ENCODE measurements at places on chromosomes 6 and 20.

DNA sequence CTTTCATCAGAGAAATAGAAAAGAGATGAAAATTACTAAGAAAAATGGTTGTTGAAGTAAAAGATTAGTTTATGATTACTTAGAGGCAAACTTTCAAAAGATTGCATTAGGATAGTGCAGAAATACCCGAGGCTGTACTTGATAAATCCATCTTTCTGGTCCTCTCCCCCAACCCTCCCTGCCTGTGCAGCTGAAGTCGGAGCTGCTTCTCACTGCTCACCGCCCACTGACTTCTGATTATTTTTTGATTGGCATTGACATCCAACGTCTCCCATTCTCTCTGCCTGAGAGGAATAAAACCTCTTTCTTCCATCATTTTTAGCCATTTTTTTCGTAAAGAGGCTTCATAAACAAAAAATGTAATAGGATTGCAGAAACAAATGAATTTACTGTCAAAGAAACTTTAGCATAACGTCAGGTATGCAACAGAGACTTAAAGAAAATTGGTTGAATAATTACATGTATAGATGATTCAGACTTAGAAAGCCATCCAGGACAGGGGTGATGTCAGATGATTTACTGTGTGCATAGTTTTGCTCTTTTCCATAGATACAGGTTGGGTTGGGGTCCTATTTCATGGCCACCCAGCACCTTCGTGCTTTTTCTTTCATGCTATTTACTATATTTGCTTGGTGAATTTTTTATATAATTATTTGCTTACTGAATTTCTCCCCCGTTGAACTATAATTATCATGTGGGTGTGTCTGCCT, 53.6 kb upstream of the EDN3 start:
- peak; percentile 33 for DNase-seq

- no peak for DNase-seq
Measured at GRCh38 chr6:17883665-17884497, 103.6 kb downstream of the KIF13A start.

- no peak for DNase-seq
Measured at GRCh38 chr6:31114970-31115849, 610 bp downstream of the PSORS1C1 start.

GRCh38 chr6:40611912-40612311, 24.7 kb upstream of the LRFN2 start:
- DNase-seq: no peak

DNA sequence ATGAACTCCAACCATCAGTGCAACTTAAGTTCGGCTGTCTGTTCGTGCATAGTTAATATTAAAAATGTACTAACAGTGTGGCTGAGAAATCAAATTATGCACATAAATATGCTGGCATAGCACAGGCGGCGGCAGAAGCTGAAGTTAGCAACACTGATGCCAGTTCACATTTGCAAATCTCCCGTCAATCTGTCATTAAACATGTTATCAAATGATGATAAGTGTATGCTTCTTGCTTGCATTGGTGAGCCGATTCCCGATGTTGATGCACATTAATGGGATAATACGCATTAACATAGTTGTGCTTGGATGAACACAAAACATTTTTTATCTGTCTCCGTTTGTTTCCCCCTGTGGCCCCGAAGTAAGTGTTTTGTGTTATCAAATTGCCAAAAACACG, 309.4 kb downstream of the ZNF217 start:
- peak; percentile 80 for DNase-seq

DNA sequence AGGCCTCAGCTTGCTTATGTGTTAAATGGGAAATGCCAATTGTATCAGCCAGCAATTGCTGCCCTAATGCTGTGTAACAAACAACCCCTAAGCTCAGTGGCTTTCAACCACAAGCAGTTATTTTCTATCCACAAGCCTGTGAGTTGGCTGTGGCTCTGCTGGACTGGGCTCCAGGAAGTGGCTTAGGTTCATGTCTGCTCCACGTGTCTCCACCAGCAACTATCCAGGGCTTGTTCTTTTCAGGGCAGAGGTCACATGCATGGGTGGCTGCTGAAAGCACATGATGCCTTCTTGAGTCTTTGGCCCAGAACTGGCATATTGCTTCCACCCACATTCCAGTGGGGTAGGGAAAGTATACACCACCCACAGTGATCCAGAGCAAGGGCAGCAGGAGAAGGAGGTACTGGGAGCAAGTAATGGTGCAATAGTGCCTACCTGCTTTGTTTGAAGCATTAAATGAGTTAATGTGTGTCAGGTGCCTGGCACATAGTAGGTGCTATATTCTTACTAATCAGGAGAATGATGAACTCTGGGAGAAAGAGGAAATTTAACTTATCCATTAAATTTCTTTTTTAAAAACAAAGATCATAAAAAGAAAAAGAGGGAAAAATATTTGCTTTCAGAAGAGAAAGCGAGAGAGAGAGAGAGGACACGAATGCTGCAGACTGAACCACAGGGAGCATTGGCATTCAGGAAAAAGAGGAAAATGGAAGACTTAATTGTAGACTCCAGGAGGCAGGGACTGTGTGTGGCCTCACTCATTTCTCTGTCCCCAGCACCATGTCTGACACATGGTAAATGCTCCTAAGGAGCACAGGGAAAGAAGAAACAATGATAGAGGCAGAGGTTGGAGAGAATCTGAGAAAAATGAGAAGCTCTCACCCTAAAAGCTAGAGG, 25.2 kb upstream of the RNF24 start:
- no peak for DNase-seq

GRCh38 chr20:62786157-62786556, 10.1 kb upstream of the MRGBP start:
- no peak for DNase-seq

- DNase-seq: peak; percentile 54
Measured at GRCh38 chr6:170473301-170473717, 79.8 kb downstream of the PSMB1 start.

- no peak for DNase-seq
Measured at GRCh38 chr20:58808271-58809046, 42.2 kb downstream of the GNAS-AS1 start.

DNA sequence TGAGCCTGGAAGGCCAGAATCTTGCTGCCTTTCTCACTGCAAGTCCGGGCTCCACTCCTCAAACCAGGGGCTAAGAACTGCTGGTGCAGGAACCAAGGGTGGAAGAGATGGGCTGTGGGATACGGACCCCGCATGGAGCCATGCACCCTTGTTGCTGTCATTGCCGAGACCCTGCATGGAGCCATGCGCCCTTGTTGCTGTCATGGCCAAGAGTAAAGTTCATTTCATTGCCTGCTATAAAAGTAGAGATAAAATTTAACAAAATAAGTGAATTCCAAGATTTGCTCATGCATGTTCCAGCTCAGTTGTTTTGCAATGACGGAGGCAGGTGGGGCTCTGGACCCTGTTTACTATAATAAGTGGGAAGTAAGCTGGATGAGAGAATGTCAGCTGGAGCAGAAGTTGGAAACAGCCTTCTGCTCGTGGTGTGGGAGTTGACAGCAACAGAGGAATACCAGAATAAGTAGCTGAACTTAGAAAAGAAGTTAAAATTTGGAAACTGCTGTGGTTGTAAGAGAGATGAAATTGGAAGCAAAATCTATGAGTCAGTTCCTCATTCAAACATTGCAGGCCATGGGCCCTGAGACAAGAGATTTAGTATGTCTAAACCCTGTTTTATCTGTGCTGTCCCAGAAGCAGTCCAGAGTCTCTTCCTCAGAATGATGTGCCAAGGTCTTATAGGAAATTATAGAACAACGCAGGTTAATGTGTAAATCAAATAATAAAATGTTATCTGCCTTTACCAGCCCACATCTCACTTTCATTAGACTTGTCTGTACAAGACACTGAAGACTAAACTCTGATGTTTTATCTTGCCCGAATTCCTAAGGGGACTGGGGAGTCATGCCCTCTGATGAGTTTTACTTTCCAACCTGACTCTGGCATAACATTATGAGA, 15.8 kb upstream of the THBS2 start:
- DNase-seq: no peak

DNA sequence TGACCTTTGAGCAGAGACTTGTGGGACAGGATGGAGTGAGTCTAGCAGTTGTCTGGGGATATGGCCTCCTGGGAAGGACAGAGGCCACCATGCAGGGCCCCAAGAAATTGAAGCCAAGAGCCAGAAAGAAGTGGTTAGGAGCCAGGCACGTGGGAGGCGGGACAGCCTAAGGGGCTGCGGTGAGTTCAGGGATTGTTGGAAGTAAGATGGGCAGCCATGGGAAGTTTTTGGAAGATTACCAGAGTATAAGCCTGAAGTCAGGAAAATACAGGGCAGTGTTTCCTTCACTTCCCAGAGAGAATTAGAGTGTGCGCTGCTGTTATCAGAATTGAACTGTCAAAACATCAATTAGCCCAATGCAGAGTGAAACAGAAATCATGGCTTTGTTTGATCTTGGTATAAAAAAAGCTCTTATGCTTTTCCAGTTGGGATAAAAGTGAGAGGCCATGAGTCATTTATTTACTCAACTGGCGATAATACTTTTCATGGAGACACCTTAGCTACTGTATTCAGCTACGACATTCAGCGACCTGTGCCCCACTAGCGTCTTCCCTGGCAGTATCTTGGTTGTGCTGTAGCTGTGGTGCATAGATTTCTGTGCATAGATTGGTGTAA, 66.9 kb downstream of the PHACTR2 start:
- no peak for DNase-seq

DNA sequence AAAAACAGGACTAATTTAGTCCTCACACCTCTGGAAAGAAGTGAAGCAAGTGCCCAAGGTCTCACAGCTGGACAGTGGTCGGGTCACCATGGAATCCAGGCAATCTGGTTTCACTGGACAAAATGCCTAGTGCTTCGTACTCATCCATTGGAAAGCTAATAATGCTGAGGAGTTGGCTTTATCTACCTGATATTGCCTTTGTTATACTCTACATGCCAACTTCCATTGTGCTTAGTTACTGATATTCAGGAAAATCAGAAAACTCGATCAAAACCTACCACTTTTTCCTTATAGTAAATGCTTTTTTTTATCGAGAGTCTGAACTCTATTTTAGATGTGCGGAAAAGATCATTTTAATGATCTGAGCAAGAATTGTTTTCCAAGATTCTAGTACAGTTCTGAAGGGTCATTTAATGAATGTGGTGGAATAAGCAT, 966 bp downstream of the CFAP206 start:
- DNase-seq: no peak

GRCh38 chr20:22001886-22002285, 296.4 kb downstream of the PAX1 start:
- no peak for DNase-seq

GRCh38 chr6:149425224-149425623, 25.2 kb downstream of the SUMO4 start:
- DNase-seq: no peak

- DNase-seq: no peak
Measured at GRCh38 chr20:23666698-23667097, 22.1 kb downstream of the CST4 start.

DNA sequence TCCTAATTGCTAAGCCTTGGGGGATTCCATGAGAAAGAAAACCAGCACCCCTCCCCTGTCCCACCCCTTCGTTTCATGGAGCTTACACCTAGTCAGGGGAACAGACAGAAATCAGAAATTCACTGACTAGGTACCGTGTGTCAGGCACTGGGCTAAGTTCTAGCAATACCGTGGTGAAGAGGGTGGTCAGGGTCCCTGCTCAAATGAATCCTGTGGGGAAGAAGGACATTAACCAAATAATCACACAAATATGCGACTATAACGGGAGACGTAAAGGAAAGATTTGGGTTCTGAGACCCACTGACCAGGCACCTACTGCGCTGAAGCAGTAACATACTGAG, 65.1 kb upstream of the TOP1 start:
- DNase-seq: no peak

- DNase-seq: no peak
Measured at GRCh38 chr6:107495971-107496370, 6.1 kb downstream of the SOBP start.

- no peak for DNase-seq
Measured at GRCh38 chr6:54907355-54907754, 60.8 kb downstream of the FAM83B start.

GRCh38 chr6:157985378-157986155, 3.9 kb downstream of the SYNJ2 start:
- peak; percentile 67 for DNase-seq

- peak; percentile 87 for DNase-seq
Measured at GRCh38 chr6:33990061-33990541, 155.8 kb downstream of the GRM4 start.

GRCh38 chr6:81995548-81996289, 243.2 kb upstream of the TENT5A start:
- peak; percentile 49 for DNase-seq

GRCh38 chr6:45691426-45691825, 313.7 kb upstream of the SUPT3H start:
- no peak for DNase-seq

DNA sequence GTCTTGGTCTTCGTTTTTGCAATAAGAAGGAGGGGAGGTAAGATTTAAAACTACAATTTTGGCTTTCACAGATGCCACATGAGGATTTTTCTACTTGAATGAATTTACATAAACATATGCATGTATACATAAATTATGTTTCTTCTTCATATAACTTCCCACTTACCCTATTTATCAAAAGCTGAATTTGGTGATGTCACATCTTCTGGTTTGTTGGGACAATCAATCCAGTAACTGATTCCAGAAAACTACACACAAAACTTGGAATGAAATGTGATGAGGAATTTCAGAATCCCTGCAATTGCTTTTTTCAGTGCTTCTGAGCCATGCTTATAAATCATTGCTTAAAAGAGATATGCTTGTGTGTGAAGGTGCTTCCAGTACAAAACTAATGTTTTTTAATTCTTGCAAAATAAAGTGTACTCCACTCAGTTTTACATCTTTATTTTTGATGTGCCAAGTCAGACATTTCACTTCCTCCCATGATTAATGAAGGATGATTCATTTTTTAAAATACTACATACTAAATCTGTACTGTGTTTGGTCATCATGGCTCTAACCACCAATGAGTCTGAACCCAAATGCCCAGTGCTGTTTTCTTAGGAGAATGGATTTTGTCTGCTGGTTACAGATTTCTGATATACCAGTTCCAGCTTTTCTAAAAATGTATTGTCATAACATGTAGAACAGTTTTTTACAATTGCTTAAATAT, 32.1 kb upstream of the RIN2 start:
- DNase-seq: no peak

DNA sequence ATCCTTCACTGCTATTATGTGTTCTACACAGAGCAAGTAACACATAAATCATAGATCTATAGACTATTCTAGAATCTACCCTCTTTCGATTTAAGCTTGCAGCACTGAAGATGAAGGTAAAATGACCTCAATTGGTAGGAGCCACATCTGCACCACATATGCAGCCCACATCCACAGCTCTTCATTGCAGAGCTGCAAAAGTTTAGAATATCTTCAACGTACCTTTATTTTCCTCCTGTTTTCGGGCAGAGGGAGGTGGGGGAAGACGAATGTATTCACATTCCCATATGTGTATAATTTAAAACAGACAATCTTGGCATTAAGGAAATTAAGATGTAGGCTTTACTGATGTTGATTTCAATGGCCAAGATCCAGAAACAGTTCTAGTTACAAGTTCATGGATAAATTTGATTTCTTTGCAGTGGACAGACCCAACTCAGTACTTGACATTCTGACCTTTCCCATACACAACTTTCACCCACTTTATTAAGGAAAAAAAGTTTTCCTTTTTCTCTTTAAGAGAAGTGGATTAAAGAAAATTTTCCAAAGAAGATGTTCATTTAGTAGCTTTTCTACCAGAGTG, 14.0 kb downstream of the EPB41L2 start:
- no peak for DNase-seq

- DNase-seq: no peak
Measured at GRCh38 chr20:64220891-64221527, 34.5 kb upstream of the PCMTD2 start.

- DNase-seq: peak; percentile 19
Measured at GRCh38 chr20:44247586-44248409, 690 bp downstream of the GDAP1L1 start.

Data from NCI-H82 (cell line).